ENCODE measurements at places on chromosomes 3 and 15.
A peak's percentile ranks its signal among the peaks of the same experiment; 100 is the strongest.

- no peak for DNase-seq
Observed at GRCh38 chr3:33942483-33943150, 144.2 kb downstream of the PDCD6IP start.

GRCh38 chr15:29409890-29410289 lies 140.3 kb upstream of the NSMCE3 start:
- DNase-seq: no peak

DNA sequence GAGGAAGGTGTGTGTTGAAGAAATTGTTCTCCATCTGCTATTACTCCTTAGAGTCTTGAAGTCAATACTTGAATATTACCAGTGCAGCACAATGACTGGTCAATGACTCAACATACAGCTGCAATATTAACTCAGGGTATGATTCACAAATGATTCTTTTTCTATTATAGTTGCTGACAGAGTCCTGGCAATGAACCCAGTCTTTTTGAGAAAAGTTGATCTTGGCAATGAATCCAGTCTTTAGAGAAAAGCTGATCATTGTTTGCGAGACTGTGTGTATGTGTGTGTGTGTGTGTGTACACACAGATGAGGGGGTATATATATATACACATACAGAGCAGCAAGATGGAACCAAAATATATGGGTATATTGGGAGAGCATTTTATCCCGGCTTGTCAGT lies 315.1 kb downstream of the ZNF385D start:
- no peak for DNase-seq

- DNase-seq: peak; percentile 66
Observed at GRCh38 chr3:140203510-140203909, 268.5 kb downstream of the CLSTN2 start.

GRCh38 chr3:63911509-63911872 lies 692 bp downstream of the SCAANT1 start:
- DNase-seq: no peak

- no peak for DNase-seq
Observed at GRCh38 chr15:52023169-52023922, 4.3 kb downstream of the MAPK6 start.

DNA sequence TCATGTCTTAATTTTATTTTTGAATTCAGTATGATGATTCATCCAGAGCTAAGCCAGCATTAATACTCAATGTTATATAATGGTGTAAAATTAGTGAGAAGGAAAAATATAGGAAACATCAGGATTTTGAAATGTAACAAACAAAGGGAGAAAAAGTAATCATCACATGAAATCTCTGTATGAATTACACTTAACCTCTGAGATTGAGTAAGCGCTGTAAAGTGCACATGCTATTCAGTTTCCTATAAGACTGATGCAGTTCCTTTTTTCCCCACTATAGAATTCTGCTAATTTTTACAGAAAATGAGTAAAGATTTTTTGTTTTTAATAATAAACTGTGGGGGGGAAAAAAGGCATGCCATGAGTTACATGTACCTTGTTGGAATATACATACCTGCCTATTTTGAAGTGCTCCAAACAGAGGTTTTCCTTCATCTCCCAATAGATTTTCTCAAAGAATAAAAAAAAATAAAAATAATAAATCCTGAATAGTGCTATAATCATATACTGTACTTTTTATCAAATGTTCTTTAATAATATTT lies 64.0 kb upstream of the TTBK2 start:
- DNase-seq: no peak

- DNase-seq: no peak
Observed at GRCh38 chr3:126367316-126367805, 10.2 kb upstream of the KLF15 start.

DNA sequence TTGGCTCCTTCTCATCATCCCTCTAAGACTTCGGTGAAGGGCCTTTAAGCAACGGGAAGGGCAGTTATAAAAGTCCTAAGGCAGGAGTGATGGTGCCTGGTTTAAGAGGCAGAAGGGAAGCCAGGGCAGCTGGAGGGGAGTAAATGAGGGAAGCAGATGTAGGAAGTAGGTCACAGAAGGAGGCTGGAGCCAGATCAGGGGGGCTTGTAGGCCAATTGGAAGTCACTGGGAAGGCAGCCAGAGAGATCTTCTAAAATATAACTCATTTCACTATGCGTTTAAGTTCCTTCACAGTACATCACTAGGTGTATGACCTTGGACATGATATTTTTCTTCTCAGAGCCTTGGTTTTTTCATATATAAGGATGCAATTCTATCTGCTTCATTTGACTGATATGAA lies 94.7 kb downstream of the MYH15 start:
- no peak for DNase-seq

DNA sequence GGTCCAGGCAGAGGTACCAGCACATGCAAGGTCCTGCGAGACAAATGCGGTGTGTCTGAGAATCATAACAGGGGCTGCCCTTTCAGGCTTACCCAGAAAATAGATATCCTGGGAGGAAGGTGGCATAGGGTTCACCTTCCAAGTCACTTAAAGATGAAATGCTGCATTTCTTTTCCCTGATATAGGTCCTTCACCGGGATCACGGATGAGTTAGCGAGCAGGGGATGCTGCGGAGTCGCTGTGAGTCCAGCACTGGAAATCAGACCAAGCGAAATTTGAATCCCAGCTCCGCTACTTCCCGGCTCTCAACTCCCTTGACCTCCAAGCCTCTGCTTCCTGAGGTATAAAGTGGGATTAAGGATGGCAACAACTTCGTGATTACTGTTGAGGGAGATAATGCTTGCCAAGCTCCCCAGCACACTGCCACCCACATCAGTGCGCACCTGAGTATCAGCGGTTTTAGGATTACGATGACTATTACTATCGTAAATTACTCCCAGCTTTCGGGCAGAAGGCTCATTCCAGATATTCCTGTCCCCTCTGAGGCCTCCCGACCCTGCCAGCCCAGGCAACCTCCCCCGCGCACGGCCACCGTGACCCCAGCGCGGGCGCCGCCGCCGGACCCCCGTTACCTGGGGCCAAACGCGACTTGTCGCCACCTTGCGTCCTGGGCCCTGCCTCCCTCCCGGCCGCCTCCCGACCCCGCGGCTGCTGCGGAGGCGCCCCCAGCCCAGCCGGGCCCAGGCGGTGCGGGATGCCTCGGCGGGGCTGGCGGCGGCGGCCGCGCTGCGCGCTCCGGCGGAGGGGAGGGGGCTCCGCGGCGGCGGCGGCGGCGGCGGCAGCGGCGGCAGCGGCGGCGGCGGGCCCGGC lies 589 bp upstream of the GPR27 start:
- DNase-seq: no peak

DNA sequence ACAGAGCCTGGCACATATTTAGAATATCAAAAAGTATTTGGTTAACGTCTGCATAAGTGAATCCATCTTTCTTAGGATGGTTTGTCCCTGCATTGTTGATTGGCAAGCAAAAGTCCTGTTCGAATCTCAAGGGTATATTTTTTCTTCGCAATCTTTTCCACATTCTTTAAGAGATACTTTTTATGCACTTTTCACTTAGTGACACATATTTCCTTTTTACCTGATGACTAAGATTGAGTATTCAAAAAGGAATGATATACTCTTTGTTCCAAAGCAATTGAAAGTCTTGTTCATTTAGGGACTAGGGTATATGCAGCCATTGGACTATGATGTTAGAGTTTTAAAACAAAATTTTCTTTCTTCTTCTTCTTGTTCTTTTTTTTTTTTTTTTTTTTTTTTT lies 349.9 kb downstream of the NLGN1 start:
- DNase-seq: no peak

DNA sequence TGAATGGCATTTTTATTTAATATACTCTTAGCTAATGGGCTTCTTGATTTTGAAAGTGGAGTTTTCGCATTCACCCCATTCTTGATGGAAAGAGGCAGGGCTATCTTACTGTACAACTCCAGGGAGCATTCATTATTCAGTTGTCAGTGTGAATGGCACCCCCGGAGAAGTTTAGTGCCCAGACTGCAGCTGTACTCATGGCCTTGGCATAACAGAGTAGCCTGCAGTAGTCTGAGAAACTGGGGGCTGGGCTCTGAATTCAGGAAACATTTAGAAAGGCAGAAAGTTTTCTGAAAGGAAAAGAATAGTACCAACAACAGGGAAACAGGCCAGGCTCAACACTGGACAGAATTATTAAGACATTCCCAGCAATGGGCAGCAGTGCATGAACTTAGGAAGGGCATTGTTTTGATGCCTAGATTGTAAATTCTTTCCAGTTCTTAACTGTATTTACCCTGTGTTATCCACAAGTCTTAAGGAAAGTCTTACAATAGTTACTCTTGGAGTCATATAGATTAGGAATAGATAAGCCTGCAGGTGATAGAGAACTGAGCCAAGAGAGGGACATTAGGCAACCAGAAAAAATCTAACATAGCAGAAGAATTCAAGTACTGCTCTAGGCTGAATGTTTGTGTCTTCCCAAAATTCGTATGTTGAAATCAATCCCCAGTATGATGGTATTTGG lies 44.4 kb downstream of the TIPARP start:
- no peak for DNase-seq

GRCh38 chr3:33543601-33544000 lies 103.4 kb upstream of the UBP1 start:
- DNase-seq: no peak

DNA sequence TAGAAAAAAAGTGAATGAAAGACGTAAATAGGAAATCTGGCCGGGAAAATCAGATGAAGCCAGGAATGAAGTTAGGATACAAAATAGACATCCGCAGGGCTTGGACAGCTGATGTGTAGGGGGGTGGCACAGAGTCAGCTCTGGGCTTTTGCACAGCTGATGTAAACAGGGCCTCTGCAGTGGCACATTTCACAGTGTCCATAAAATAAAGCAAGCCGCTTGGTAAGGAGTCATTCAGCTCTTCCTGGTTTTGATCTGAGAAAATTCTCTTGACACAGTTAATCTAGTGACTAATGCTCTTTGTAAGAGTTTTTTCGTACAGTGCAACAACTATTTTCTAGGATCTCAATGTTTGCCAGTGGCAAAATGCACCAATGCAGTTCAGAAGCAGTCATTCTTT lies 153.3 kb downstream of the USP13 start:
- DNase-seq: no peak

- DNase-seq: no peak
Observed at GRCh38 chr15:58136731-58137130, 1.4 kb upstream of the AQP9 start.

DNA sequence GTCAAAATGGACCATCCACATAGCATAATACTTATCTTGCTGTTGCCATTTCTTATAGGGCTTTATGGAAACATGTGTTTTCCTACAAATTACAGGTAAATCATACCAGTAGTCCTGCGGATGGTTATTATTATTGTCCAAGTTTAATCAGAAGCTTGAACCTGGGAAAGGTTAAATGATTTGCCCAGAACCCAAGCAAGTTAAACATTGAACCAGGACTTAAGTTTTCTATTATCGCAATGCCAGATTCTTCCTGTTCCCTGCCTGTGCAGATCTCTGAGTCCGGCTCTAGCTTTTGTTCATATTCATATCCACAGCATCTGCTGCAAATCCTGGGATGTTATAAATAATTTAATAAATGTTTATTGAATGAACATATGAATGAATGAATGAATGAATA lies 12.5 kb downstream of the LPP start:
- DNase-seq: no peak

DNA sequence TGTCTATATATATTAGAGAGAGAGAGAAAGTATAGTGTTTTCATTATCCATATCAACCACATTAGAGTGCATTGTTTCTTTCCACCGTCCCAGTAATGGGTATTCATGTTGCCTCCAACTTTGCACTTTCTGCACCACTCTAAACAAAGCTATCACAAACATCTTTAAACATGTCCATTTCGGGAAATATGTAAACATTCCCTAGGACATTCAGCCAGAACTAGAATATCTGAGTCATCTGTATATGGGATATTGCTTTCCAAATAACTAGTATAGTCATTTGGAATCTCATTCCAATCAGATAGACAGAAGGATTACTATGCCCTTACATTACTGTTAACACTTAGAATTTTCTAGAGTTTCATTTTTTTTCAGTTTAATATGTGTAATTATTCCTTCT lies 914.9 kb upstream of the EPHA6 start:
- DNase-seq: no peak

DNA sequence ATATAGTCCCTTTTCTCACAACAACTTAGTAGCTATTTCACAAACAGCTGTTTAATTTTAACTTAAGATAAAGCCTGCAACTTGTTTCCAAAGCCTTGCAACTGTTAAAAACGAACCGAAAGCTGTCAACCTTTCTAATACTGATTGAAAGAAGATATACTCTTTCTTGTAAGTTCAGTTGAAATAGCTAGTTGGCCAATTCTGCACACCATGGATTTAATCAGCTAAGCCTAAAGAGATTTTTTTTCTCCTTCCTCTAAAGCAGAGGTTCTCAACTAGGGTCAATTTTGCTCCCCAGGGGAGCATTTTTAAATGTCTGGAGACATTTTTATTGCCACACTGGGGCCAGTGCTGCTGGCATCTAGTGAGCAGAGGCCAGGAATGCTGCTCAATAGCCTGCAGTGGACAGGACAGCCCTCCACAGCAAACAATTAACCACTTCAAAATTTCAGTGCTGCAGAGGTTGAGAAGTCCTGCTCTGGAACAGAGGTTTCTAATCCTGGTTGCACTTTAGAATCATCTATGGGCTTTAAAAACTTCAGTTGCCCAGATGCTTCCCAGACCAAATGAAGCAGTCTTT lies 26.2 kb downstream of the MINDY4B start:
- DNase-seq: no peak

DNA sequence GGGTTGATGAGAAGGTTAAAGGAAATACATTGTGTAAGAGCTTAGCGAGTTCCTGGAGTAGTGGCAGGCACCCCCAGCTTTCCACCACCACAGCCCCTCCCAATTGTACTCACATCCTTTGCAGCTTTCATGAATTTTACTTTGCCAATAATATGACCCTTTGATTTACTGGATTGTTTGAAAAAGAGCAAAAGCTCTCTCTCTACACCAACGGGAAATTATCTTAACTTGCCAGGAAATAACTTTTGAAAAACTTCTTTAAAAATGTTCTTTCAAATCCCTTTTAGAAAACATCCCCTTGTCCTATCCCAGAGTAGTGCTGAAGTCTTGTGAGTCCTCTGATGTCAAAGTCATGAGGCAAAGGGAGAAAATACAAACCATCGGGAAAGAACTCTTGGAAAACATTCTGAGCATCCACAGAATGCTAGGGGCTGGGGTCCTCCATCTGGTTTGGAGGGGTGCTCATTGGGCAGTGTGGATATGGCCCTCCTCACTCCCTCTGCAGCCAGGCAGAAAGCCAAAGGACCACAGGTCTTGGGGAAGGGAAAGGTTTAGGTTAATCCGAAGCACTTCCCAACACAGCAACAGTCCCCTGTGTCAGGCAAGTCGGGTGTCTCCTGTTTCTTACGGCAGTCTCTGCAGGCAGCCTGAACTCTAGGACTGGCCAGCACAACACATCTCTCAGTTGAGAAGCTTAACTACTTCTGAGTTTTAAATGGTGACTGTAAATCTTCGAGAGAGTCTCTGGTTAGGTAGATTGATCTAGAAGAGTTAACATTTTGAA lies 36.5 kb downstream of the BOC start:
- no peak for DNase-seq
